Stimulated activated CD4-positive, alpha-beta T cell treated with anti-CD3 and anti-CD28 coated beads, Interleukin-4, amount 100 ng/mL, for 24 hours (primary cell): ENCODE measurements at places on chromosomes 12 and 14.
A peak's percentile ranks its signal among the peaks of the same experiment; 100 is the strongest.

- no peak for DNase-seq
Measured at GRCh38 chr12:113239288-113239771, 18.1 kb downstream of the TPCN1 start.

DNA sequence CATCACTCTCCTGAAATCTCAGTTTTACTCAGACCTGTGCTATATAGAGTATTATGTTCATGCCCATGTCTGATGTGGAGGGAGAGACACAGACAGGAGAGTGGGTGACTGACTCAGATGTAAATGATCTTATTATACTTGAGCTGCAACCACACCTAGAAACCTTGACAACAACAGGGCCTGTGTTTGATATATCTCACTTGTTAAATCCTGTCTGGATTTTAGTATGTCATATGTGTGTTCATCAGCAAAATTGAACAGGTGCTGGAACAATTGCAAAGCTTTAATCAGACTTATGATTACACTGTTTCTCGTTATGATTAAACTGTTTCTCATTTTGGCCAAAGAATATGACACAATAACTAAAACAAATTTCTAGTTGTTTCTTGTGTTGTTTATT lies 37.7 kb downstream of the DIP2B start:
- DNase-seq = peak; percentile 62

GRCh38 chr14:31243860-31244259 lies 36.3 kb upstream of the HECTD1 start:
- DNase-seq = peak; percentile 12

DNA sequence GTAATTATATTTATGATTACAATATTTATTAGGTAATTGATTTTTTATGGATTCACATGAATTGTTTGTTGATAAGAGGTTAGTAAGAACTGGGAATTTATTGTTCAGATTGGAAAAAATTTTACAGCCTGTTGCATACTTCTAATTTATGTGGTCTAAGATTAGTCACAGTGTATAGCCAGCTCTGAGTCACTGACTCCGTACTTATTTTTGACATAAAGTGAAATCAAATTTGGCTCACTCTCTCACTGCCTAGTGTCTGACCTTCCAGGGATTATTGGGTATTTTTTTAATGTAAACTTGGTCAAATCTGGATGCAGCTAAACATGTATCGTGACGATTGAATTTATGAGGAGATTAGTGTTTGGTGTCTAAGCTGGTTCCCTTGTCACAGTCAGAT lies 109.3 kb downstream of the PTPRQ start:
- no peak for DNase-seq

- DNase-seq = no peak
Measured at GRCh38 chr14:72801381-72801812, 92.5 kb downstream of the DPF3 start.

DNA sequence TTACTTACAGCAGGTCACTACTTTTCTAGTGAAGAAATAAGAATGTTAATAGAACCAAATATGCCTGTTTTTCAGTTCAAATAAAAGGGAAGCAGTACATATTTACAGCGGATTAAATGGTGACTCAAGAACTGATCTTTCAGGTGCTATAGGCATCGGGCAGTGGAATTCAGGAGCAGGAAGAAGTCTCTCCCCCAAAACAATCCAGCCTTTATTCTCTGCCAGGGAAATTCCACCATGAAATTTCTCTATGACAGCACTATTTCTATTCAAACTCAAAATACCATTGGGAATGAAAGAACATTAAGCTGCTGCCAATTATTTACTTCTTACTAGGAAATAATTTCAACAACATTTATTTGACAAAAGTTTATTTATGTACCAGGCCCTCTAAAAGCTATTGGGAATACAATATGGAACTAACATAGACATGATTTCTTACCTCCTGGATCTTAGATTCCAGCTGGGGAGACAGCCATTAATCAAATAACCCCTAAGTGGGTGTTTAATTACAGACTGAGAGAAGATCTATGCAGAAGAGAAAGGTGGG lies 60.3 kb upstream of the KRR1 start:
- no peak for DNase-seq

- DNase-seq = no peak
Measured at GRCh38 chr12:25594376-25594775, 41.3 kb upstream of the LMNTD1 start.

DNA sequence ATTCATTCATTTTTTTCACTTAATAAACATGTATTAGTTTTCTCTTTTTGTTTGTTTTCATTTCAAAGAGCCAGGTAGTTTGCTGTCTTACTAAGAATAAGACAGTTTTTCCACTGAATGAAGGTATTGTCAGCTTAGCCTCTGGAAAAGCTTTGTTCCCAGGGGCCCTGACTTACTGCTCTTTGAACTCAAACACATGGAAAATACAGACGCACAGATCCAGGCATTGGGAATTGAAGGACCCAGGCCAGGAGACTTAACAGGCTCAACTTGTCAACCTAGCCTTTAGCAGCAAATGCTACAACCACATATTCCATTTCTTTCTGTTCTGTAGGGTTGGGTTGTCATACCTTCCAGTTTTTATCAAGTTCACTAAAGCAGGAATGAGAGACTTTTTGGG lies 38.5 kb upstream of the SLCO1C1 start:
- no peak for DNase-seq

DNA sequence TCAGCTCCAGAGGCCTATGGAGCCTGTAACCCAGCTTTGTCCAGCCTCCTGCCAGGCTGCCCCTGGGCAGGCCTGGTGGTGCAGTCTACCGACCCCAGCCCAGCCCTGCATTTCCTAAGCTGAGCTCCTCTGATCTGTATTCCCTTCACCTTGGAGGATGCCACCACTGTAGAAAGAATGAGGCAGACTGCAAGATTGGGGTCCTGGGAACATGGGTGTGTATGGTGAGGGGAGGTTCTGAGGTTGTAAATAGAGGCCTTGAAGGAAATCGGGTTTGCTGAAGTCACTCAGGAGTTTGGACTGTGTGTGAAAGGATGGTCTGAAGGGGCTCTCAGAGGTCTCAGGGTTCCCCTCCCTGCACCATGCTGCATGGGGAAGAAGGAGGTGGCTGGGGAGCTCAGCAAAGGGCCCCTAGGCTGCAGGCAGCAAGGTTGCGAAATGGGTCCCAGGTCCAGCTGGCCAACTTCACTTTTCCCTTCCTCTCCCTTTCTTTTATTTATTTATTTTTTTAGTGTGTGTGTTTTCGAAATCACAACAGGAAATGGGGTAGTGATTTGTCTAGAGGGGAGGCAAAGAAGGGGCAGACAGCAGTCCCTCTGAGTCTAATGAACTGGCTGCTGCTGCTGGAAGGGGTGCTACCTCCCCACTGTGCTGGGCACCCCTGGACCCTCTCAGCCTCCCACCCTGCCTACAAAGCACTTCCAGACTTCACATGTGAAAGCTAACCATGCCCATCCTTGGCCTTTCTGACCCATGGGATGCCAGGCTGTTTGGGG lies 1.2 kb upstream of the LRP1-AS start:
- no peak for DNase-seq

GRCh38 chr12:52824741-52825410 lies 9.2 kb downstream of the KRT79 start:
- no peak for DNase-seq

DNA sequence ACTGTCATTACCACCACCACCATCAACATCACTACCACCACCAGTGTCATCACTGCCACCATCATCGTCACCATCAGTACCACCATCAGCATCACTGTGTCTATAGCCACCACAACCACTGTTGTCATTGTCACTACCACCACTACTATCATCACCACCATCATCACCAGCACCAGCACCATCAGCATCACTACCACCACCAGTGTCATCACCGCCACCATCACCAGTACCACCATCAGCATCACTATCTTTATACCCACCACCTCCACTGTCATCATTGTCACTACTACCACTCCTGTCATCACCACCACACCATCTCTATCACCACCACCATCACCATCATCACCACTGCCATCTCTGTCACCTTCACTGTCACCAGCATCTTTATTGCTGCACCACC lies 60.6 kb downstream of the BEGAIN start:
- DNase-seq = no peak

GRCh38 chr12:70241845-70242244 lies 1.4 kb upstream of the CNOT2 start:
- DNase-seq = no peak

- DNase-seq = no peak
Measured at GRCh38 chr12:87320724-87321123, 708.5 kb downstream of the C12orf50 start.

- no peak for DNase-seq
Measured at GRCh38 chr12:2652401-2653081, 142.2 kb upstream of the FKBP4 start.

- no peak for DNase-seq
Measured at GRCh38 chr14:83624541-83624940, 1905.4 kb upstream of the FLRT2 start.

GRCh38 chr14:80313806-80314205 lies 102.5 kb upstream of the DIO2 start:
- DNase-seq = no peak

- no peak for DNase-seq
Measured at GRCh38 chr12:65632131-65632855, 192.0 kb upstream of the HMGA2 start.

DNA sequence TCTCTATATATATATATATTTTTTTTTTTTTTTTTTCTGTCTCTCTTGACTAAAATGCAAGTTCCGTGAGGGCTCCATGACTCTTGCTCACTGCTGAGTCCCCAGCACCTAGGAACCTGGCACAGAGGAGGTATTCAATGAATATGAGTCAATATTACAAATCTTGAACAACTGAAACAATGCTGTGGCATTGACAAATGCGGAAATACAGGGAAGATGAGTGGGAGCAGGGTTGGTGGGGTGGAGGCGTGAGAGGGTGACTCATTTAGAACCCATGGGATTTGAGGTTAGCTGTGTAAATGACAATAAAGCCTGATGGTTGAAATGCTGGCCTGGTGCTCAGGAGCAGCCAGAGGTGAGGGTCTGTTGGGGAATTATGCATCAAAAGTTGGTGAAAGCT lies 121.7 kb upstream of the FUT8 start:
- peak; percentile 64 for DNase-seq

DNA sequence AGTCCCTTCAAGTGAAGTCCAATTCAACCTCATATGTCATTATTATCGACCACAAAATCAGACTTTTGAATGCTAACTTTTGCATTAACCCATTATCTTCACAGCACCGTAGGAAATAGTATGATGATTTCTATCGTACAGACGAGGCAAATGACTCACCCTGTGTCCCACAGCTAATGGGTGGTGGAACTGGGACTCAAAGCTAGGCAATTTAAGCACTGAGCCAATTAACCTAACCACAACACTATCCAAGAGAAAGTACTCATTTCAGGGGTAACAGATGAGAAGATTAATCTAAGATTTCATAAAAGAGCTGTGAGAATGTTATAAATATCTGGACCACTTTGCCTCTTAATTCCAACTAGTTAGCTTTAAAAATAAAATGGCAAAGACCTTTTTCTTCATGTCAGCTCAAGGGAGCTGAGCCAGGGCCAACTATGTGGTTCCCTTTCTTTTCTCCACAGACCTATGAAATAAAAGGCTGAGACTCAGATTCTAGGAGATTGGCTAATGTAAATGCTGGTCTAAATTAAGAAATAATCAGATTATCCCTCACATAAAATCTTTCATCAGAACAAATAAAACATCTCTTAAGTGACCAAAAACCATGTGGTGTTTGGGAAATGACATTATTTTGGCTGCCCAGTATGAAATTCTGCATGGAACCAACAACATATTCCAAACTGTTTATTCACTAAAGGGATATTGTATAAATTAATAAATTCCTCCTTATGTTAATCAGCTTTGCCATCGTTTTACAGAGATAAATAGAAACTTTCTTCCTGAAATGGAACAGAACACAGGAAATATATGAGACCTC lies 4.9 kb downstream of the PTGER2 start:
- no peak for DNase-seq

DNA sequence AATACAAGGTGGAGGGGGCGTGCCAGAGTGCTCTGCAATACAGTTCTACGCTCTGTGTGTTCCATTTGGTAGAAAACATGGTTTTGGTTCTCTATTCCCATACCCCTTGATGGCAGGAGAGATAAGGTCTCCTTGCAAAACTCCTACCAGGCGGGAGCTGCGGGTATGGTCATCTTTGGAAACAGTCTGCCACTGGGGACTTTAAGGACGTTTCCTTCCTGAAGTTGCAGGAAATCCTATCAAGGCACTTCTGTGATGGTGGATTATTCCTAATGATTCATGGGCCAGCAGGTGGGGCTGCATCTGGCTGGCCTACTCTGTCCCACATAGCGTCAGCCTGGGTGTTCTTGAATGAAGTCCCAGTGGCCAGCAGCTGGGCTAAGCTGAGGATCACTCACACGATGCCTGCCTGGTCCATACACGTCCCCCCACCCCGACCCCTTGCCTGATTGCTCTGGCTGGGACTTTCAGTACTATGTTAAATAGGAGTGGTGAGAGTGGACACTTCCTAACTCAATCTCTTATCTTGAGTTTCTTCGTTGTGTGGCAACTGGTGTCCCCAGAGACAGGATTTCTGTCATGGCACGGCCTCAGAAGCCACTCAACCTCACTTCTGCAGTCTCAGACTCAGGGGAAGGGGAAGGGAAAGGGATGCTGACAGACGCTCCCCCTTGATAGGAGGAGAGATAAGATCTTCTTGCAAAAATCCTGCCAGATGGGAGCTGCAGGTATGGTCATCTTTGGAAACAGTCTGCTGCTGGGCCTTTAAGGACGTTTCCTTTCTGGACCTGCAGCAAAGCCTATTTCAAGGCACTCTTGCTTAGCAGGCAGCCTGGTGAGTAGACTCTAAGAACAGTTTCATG lies 61.0 kb upstream of the FKBP4 start:
- DNase-seq = no peak

GRCh38 chr12:93713060-93713459 lies 35.9 kb downstream of the CRADD start:
- DNase-seq = no peak

GRCh38 chr12:5783289-5783920 lies 161.7 kb downstream of the ANO2 start:
- DNase-seq = no peak

GRCh38 chr12:84341467-84342193 lies 571.0 kb downstream of the SLC6A15 start:
- no peak for DNase-seq

DNA sequence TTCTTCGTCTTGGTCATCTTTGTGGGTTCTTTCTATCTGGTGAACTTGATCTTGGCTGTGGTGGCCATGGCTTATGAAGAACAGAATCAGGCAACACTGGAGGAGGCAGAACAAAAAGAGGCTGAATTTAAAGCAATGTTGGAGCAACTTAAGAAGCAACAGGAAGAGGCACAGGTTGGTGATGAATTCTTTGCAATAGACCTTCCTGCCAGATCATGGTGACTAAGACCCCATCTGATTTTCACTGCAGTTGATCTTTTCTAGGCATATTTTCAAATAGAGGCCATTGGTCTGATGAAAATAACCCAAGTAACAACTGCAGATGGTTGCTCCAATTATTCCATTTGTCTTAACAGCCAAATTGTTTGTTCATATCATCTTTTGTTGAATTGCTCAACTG lies 114.4 kb downstream of the SCN8A start:
- DNase-seq = no peak

- DNase-seq = no peak
Measured at GRCh38 chr12:116310082-116310481, 32.6 kb upstream of the MED13L start.
